B cell (primary cell): ENCODE measurements at places on chromosomes 1 and 21.
A peak's percentile ranks its signal among the peaks of the same experiment; 100 is the strongest.

GRCh38 chr1:27821761-27822315, 8.7 kb upstream of the PPP1R8 start:
- DNase-seq, result no peak

GRCh38 chr1:224852901-224853568, 76.4 kb upstream of the DNAH14 start:
- DNase-seq, result no peak

- no peak for DNase-seq
Observed at GRCh38 chr1:67987046-67987799, 63.2 kb downstream of the DIRAS3 start.

- no peak for DNase-seq
Observed at GRCh38 chr1:156596426-156596825, 4.8 kb downstream of the NAXE start.

GRCh38 chr1:19035377-19036040, 79.0 kb upstream of the IFFO2 start:
- no peak for DNase-seq

- no peak for DNase-seq
Observed at GRCh38 chr1:96096613-96097321, 624.8 kb upstream of the PTBP2 start.

DNA sequence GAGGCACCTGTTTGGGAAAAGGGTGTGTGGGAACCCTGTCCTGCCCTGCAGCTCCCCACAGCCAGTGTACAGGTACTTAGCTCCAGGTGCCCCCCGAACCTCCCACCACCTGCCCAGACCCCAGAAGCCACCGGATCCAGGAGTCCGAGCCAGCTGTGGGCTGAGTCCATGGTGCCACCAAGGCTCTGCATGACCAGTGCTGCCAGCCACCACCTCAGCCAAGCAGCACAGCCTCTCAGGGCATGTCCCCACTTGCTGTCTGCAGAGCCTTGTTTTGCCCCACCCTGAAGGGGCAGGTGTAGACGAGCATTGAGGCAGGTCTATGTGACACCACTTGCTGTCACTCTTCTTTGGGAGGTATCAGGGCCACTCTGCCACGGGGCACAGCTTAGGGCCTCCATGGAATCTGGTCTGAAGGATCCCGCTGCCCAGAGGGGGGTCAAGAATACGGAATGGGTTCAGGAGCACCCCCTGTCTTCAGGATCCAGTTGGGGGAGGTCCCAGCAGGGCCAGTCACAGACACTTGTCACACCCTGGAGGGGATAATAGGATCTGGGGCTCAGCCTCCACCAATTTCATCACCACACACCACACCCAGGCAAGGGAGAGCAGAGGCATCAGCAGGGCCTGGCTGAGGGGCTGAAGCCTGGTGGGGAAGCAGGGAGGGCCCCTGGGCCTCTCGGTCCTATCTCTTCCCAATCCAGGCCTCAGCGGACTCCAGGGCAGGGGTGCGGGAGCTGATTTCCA, 27.7 kb downstream of the ARHGEF19 start:
- no peak for DNase-seq

GRCh38 chr1:19892628-19893168, 10.5 kb downstream of the OTUD3 start:
- no peak for DNase-seq

DNA sequence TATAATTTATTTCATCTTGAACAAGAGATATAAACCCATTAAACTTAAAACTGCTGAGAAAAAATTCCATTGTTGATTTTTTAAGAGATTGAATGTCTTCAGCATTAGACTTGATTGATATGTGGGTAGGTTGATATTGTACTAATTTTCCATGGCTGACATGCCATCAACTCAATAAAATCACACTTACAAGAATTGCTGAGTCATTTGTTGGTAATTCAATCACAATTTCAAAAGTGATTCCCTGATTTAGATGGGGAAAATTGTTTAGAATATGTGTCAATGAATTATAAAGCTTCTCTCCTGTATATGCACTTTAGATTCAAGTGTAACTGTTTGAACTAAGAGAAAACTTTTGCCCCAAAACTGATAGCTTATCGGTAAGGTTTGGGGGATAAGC, 223.5 kb upstream of the NCAM2 start:
- DNase-seq, result no peak

DNA sequence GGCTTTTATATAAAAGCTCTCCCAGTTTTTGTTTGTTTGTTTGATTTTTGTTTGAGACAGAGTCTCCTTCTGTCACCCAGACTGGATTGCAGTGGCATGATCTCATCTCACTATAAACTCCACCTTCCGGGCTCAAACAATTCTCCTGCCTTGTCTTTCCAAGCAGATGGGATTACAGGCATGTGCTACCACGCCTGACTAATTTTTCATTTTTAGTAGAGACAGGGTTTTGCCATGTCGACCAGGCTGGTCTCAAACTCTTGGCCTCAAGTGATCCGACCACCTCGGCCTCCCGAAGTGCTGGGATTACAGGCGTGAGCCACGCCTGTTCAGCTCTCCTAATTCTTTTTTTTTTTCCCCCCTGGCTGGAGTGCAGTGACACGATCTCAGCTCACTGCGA, 4.4 kb downstream of the PCAT6 start:
- DNase-seq, result no peak

DNA sequence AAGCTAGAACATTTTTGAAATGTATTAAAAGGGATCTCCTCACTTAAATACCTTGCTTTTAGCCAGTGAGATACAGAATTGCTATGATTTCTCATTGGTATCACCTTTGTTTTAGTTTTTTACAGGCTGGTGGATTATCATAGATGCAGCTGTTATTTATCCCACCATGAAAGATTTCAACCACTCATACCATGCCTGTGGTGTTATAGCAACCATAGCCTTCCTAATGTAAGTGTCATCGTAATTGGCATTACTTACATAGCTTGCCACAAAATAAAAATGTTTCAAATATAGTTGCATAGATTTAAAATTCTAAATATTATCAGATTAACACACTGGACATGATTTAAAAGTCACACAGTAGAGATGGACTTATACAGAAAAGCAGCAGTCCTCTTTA, 4.7 kb downstream of the TMEM50A start:
- DNase-seq, result peak; percentile 0

DNA sequence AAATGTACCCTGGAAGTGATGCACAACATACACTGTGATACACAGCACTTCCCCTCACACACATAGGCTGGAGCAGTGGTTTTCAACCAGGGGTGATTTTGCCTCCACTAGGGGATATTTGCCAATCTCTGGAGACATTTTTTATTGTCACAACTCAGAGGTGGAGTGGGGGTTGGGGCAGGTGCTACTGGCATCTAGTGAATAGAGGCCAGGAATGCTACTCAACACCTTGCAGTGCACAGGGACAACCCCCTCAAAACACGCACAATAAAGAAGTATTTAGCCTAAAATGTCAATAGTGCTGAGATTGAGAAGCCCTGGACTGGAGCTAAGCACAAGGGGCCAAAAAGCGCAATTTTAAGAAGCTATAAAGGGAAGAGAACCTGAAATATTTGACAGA, 54.1 kb downstream of the DNAJC6 start:
- DNase-seq, result no peak

- no peak for DNase-seq
Observed at GRCh38 chr1:42479621-42480020, 16.5 kb downstream of the CCDC30 start.

DNA sequence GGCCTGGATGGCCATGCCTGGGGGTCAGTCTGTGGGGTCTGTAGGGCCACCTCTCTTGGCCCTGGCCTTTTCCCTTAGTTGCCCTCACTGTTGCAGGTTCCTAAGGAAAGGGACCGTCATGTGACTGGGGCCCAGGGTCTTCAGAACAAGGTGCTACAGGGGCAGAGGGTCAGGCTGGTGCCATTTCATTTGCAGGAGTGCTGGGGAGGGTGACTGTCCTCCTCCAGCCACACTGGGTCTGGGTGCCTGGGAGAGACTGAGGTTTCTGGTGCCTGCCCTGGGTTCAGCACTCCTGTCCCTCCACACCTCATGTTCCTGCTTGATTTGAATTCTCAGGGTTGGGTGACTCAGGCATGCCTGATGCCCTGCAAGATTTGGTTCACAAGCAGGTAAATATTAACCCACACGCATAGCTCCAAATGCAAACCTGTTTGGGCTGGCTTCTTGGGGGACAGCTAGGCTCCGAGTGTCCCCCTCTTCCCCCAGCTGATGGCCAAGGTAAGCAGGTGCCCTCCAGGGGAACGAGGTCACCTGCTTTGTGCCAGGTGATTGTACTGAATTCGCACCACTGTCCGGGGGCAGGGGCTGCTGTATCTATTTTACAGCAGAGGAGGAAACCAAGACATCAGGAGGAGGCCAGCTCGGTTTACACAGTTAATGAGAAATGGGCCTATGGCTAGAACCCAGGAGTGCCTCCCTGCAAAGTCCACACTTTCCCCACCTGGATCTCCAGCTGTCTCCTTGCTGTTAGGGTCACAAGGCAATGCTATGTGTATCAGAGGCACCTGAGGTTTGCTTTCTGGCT, 20.3 kb downstream of the ARHGEF10L start:
- no peak for DNase-seq

GRCh38 chr1:68814067-68814466, 317.2 kb upstream of the DEPDC1 start:
- no peak for DNase-seq

DNA sequence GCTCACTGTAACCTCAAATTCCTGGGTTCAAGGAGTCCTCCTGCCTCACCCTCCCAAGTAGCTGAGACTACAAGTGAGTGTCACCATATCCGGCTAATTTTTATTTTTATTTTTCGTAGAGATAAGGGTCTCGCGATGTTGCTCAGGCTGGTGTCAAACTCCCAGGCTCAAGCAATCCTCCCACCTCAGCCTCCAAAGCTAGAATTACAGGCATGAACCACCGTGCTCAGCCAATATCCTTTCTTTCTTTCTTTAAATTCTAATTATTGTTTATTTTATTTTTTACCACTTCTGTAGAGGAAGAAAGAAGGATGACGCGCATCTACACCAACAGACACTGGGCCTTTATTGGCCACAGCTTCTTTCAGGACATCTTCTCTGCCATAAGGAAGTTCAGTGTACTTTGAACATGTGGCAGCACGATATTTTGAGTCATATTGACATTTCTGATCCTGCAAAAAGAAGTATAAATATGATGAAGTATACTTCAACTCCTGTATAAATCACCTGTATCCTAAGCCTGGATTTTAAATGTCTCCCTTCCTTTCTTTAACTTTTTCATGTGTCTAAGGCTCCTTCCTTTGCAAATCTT, 15.8 kb downstream of the CTSS start:
- no peak for DNase-seq

GRCh38 chr1:26322042-26322331, 4.2 kb downstream of the CD52 start:
- DNase-seq, result no peak

DNA sequence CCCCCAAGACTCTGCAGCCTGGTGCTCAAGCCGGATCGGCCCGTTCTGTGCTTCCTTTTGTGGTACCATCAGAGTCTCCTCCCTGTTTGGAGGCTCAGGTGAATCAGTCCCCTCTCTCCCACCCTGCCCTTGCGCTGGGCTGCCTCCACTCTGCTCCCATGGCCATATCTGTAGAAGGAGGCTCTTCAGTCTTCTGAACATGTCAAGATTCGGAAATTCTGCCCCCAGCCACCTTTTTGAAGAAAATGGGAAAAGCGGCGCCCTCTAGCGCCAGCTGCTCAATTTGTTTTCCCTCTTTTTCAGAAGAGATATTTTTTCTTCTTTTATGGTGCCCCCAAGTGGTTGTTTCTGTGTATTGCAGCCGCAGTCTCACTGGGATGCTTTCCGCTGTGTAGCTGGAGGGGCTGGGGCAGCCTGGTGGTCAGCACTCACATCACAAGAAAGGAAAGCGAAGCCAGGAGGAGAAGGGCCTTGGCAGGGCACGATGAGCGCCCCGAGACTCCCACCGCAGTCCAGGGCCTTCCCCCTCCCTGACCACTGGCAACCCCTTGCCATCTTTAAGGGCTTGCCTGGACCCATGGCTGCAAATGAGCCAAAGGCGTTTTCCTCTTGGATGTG, 58.4 kb upstream of the CACNA1E start:
- DNase-seq, result peak; percentile 47

DNA sequence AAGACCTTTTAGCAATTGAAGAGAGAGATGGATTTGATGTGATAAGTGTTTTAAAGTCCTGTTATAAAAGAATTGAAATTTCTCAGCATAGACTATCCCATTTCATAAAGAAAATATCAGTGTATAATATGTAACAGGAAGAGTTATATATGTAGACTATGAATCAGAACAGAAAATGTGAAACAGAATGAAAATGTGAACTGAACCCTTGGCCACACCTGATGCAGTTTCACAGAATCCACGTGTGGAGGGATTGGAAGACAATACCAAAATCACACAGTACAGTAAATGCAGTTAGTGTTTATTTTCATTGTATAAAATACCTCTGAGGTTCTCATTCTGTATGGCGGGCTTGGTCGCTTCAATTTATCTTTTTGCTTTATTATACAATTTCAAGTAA, 9.9 kb upstream of the SLAMF1 start:
- no peak for DNase-seq

DNA sequence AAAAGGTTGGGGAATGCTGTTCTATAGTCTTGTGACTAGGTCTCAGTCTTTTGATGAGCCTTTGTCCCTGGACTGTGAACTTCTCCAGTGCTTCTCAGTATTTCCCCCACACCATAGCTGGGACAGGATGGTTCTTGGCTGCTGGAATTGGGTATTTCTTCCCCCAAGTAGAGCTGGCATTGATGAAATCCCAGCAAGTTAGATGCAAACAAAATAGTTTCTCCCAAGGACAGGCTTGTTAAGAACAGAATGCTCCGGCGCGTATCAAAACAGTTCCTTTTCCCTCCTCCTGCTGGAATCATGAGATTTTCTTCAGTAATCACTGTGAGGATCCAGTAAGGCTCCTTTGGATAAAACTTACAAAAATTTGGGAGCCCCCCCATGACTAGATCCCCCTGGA, 162.6 kb downstream of the PIK3R3 start:
- DNase-seq, result no peak

DNA sequence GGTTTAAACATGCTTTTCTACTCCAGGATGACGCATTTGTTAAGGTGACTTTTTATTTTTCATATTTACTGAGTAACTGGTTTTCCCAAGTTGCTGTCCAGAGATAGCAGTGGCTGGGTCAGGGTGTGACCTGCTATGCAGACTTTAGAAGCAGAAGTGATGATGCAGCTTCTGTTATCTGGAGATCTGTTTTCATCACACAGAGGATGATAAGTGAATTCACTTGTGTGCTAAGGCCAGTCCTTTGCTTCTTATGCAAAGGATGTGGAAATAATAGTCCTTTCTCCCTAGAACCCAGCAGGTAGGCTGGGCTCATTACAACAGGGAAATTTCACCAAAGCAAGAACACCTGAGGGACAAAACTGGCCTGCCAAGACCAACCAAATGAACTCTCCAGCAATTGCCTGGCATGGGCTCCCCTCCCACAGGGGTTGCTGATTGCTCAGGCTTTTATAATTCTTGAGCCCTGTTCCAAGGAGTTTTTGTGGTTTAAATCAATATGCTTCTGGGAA, 97.8 kb upstream of the LPGAT1 start:
- DNase-seq, result no peak

GRCh38 chr1:226778657-226779058, 39.6 kb upstream of the ITPKB start:
- DNase-seq, result no peak

GRCh38 chr1:31373897-31374486, 1.1 kb upstream of the FABP3 start:
- DNase-seq, result no peak

- no peak for DNase-seq
Observed at GRCh38 chr1:75257424-75257823, 123.2 kb downstream of the LHX8 start.

GRCh38 chr1:97340951-97341350, 579.9 kb downstream of the DPYD start:
- no peak for DNase-seq
